ENCODE measurements at places on chromosomes 7 and 10.

DNA sequence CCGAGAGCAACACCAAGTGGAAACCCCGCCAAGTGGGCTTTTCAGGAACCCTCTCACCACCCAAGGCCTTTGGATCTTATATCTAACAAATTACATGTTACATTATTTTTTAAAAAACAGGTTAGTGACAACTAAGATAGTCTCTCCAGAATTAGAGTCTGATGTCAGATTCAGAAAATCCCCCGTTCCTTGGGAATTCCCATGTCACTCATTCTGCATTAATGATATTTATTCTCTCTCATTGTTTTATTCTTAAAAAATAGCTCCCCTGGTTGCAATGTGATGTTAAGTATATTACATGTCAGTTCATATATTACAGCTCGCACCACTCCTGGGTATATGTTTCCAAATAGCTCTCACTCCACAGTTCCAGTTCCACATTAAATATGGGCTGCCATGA, 81.8 kb downstream of the WNT2 start:
- DNase-seq = no peak

GRCh38 chr10:129107525-129107924, 359.5 kb upstream of the MGMT start:
- DNase-seq = no peak

GRCh38 chr10:115665549-115665948, 572.4 kb downstream of the ATRNL1 start:
- no peak for DNase-seq

DNA sequence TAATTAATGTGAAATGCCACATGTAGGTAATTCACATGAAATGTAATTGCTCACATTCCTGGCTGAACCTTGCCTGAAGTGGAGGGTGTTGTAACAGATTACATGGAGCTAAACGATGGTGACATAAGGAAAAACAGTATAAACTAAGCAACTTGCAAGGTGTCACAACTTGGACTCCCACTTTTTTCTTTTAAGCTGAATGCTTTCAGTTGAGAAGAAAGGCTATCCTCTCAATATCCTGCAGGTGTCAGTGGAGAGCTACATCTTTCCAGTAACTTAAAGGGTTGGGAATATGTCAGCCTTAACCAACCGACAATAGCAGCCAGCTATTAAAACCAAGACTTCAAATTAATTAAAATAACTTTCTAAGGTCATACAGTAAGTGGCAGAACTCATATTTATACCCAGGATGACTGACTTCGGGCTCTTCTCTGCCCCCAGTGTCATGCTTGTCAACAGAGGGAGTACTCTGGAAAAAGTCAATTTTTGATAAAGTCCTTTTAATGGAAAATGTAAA, 33.7 kb downstream of the NRBF2 start:
- no peak for DNase-seq

- DNase-seq = no peak
Measured at GRCh38 chr7:13169356-13169755, 481.9 kb downstream of the ARL4A start.

DNA sequence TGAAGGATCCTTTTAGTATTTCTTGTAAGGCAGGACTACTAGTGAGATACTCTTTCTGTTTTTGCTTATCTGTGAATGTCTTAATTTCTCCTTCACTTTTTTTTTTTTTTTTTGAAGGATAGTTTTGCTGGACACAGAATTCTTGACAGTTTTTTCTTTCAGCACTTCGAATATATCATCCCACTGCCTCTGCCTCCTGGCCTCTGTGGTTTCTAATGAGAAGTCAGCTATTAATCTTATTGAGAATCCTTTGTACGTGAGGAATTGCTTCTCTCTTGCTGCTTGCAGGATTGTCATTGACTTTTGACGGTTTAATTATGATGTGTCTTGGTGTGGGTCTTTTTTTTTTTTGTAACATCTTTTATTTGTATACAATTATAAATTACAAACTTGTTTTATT, 12.6 kb upstream of the WAC start:
- DNase-seq = no peak

GRCh38 chr7:82204694-82205093, 238.9 kb downstream of the CACNA2D1 start:
- no peak for DNase-seq

- no peak for DNase-seq
Measured at GRCh38 chr7:128105228-128106022, 74.2 kb upstream of the LRRC4 start.

DNA sequence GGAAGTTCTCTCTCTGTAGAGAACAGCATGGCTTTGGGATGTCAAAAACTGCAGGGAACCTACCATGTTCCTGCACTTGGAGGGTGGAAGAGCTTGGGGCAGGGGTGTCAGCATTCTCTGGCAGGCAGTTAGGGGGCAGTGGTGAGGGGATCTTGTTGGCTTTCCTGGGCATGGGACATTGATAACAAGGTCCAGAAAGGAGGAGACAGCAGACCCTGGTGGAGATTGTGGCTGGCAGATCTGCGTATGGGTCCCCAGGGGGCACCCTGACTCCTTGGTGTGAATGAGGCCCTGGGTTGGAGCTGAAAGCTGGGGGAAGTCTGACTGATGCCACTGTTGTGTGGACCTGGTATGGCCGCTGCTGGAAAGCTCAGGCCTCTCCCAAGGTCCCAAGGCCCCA, 22.9 kb upstream of the CAMK2B start:
- DNase-seq = no peak

GRCh38 chr7:66100408-66101050, 14.1 kb upstream of the CRCP start:
- DNase-seq = no peak

GRCh38 chr7:64907641-64908326, 4.7 kb downstream of the ZNF273 start:
- no peak for DNase-seq

DNA sequence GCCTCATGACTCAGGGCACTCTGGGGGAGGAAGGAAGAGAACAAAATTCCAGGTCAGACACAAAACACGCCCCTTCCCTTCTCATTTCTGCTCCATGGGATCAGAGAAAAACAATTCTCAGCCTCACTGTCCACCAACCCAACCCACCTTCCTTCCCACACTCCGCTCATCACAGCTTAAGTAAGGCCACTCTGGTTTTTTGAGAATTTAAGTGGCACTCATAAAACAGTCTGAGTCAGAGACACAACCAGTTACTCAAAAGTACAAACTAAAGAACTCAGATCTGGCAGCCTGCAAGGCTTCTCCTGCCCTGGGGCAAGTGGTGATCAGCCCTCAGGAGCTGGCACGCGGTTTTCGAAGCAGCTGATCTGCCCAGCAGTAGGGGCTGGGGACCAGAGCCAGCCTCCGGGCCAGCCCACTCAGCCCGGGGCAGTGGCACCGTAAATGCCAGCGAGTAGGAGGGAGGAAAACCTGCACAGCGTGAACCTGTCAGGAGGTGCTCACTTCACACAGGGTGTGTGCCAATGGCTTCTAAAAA, 39.1 kb upstream of the ABLIM1 start:
- no peak for DNase-seq

- no peak for DNase-seq
Measured at GRCh38 chr10:113425541-113425951, 127.3 kb upstream of the HABP2 start.

- no peak for DNase-seq
Measured at GRCh38 chr10:33684211-33684611, 349.7 kb upstream of the NRP1 start.

DNA sequence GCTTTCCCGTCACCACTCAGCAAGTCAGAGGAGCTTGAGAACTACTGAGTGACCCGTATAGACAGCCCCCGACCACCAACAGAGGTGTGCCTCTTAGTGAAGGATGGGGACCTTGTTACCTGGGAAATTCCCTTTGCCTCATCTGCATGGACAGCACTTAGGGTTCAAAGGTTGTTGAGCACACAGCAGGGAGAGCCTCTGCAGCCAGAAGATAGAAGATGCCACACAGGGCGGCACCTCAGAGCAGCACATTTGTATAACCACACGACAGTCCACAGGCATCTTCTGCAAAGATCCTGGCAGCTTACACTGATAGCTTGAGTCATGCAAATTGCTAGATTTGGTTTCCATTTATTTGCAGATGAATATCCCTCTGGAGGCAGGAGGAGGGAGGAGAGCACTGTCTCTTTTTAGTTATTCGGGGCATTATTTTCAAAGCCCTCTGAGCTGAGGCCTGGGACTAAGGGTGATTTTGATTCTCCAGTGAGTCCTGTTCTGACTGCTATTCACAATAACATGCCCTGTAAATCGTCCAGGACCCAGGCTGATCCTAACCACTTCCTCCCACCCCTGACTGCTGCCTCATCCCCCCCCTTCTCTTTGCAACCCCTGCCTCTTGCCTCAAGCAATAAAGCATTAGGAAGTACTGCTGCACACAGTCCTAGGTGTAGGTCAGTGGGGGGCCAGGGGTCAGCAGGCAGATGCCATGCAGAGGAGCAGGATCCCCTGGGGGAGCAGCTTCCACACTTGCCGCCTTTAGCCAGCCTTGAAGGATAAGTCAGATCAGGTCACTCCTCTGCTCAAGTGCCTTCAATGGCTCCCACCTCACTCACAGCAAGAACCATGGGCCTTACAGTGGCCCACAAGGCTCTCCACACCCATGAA, 24.6 kb upstream of the INMT start:
- DNase-seq = no peak

- no peak for DNase-seq
Measured at GRCh38 chr10:94683214-94684054, at the start of gene CYP2C18. Gene CYP2C18, plus strand, starts transcription at chr10:94683729. Its CDS starts 91 bp downstream, at chr10:94683820.

GRCh38 chr10:16780338-16780880, 36.8 kb downstream of the RSU1 start:
- DNase-seq = no peak

GRCh38 chr7:100882785-100883526, 6.6 kb downstream of the UFSP1 start:
- DNase-seq = no peak

- no peak for DNase-seq
Measured at GRCh38 chr10:110241407-110241806, 34.0 kb downstream of the MXI1 start.

DNA sequence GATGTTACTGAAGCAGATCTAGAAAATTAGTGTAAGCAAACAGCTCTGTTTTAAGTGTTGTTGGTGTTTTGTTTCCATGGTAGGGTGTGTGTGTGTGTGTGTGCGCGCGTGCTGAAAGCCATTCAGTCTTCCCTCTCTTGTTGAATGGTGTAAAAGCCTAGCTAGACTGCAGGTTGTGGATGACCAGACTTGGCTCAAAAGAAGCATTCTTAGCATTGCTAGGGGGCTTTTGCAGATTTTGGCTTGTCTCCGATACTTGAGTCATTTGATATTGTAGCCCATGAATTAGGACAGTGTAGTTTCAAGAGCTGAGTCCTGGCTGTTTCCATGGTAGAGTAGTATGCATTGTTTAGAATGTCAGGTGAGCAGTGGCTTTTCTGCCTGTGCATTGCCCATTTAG, 99.1 kb downstream of the SND1 start:
- DNase-seq = no peak

GRCh38 chr10:4546500-4546899, 279.5 kb upstream of the AKR1E2 start:
- DNase-seq = peak; percentile 14

GRCh38 chr10:79055892-79056291, 12.9 kb upstream of the ZMIZ1 start:
- DNase-seq = no peak

GRCh38 chr10:12628964-12629766, 279.8 kb downstream of the CAMK1D start:
- DNase-seq = no peak

DNA sequence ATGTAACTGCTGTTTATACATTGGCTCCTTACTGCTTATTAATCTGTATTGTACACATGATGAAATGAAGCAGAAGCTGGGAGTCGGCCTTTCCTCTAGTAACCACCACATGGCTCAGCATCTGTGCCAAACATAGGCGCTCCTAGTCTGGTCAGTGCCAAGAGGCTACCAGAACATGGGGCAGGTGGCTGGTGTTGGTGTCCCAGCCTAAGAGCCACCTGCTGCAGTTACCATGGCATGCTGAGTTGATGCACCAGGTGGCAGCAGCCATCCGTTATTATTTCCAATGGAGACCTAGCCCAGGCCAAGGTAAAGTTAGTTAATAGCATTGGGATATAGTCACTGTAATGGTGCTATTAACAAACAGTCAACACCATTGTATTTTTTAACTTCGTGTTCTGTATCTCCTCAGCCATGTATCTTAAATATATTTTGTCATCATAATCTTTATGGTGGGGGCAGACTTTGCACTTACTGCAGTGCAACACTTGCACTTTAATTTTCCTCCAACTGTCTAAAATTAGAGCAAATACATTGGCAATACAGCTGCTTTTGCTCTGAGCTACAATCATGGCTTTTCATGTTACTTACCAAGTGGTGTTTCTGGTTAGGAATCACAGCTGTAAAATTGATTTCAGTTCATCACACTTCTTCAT, 33.1 kb downstream of the HBP1 start:
- no peak for DNase-seq

- DNase-seq = no peak
Measured at GRCh38 chr10:2214805-2215204, 477.5 kb upstream of the ADARB2 start.

- no peak for DNase-seq
Measured at GRCh38 chr10:24825551-24825950, 101.9 kb upstream of the ARHGAP21 start.

GRCh38 chr7:5665094-5666025, 116.1 kb downstream of the RNF216 start:
- peak; percentile 32 for DNase-seq

GRCh38 chr10:100101192-100102076, 19.8 kb upstream of the CPN1 start:
- DNase-seq = no peak

DNA sequence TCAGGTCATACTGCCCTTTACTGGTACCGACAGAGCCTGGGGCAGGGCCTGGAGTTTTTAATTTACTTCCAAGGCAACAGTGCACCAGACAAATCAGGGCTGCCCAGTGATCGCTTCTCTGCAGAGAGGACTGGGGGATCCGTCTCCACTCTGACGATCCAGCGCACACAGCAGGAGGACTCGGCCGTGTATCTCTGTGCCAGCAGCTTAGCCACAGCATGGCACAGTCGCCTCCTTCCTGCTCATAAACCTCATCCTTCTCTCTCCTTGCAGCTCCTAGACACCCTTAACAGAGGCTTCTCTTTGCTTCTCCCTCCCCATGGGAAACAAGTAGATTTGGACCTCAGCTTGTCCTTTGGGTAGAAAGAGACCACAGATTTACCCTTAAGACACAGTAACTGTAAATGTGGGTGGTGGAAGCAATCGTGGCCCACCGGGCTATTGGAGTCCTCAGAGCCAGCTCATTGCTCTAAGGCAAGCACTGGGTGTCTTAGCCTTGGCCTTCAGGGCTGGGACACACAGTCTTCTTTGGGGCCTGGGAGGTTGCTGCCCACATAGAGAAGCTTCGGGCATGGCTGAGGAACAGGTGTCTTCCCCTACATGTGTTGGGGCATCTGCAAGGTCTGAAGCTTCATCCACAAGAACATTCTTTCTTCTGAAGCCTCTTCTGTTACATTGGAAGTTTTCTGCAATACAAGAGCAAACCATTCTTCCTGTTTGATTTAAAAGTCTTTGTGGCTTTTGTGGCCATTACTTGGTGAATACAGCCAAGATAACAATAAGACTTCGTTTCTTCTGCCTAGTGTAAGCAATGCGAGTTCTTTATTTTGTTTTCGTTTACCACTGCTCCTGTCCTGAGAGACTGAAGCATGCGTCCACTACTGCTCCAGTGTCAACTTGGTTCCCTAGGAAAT, 95.5 kb upstream of the PRSS58 start:
- DNase-seq = no peak

GRCh38 chr10:6136215-6137201, 47.7 kb downstream of the RBM17 start:
- peak; percentile 38 for DNase-seq
